ENCODE measurements at places on chromosomes 2 and 18.

DNA sequence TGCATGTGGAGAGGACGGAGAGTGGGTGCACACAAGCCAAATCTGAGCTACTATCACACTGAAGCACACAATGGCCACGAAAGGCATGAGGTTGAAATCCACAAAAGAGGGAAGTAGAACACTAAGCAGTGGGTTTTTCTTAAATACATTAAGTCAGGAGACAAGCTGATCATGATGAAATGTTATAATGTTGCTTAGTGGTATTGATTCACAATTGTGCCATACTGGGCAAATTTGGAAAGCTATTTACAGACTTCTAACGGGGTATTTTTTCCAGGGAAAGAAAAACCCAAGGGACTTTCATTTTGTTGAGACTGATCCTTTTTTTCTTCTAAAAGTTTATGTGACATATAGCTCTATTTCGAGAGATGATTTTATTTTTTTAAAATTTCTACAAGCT lies 100.8 kb upstream of the CNGA3 start:
- no peak for DNase-seq

- no peak for DNase-seq
Measured at GRCh38 chr18:69705987-69706386, 241.7 kb downstream of the CD226 start.

DNA sequence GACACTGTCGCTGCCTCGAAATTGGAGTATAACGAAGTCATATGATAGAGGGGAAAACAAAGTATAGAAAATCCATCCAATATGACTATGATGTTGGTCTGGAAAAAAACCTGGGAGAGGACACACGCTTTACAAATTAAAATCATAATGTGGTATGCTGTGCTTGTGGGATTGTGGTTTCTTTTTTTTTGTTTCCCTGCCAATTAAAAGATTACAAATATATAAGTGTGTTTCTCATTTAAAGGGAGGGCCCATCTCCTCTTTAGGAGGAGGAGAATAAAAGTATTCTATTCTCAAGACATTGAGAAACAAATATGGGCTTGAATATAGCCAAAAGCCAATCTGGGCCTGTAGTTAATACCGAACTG lies 86.6 kb downstream of the EPHA4 start:
- DNase-seq = no peak

- peak; percentile 32 for DNase-seq
Measured at GRCh38 chr18:26532367-26533340, 15.7 kb downstream of the KCTD1 start.

DNA sequence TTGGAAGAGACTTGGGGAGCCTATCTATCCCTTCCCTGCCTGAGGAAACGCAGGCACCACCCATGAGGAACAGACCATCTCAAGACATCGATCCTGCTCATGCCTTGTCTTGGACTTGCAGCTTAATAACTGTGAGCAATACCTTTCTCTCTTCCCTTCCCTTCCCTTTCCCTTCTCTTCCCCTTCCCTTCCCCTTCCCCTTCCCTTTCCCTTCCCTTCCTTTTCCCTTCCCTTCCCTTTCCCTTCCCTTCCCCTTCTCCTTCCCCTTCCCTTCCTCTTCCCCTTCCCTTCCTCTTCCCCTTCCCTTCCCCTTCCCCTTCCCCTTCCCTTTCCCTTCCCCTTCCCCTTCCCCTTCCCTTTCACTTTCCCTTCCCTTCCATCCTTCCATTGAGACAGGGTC lies 650.7 kb upstream of the SOX11 start:
- DNase-seq = no peak

DNA sequence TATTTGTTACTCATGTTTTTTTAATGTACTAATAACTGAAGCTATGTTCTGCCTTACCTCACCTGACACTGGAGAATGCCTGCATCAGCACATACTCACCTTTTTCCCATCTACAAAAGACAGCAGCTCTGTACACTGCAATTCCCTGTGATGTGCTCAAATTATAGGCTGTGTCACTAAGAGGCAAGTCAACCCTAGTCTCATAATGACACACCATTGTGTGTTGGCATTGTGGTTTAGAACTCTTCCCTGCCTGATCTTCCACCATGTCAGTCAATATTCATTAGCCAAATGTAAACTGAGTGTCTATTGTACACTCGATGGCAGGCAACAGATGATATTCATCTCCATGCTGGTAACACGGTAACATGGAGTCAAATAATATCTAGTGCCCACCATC lies 332.1 kb upstream of the TCF4 start:
- DNase-seq = no peak

DNA sequence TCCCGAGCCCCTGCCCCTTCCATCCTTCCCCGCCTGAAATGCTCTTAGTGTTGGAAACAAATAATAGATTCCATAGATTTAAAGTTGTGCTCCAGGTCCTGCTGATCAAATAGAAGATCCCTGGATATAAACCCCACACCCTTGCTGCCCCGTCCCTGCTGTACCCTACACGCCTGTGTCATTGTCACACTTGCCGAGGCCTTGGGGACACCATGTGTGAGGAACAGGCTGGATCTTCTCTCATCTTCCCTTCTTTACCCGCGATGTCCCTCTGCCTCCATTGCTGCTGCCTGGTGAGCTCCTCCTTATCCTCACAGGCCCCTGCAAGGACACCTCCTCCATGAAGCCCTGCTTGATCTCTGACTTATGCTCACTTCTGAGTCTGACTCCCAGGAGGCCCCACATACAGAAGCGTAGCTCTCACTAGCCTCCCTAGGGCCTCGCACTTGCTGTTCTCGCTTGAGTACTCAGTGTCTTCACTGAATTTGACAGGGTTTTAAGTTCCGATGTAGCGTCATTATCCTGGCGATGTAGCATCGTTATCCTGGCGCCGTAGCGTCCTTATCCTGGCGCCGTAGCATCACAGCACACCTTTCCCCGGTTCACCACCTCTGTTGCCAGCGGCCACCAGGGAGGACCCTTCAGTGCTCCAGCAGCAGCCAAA lies 221.9 kb downstream of the NDUFA10 start:
- no peak for DNase-seq

DNA sequence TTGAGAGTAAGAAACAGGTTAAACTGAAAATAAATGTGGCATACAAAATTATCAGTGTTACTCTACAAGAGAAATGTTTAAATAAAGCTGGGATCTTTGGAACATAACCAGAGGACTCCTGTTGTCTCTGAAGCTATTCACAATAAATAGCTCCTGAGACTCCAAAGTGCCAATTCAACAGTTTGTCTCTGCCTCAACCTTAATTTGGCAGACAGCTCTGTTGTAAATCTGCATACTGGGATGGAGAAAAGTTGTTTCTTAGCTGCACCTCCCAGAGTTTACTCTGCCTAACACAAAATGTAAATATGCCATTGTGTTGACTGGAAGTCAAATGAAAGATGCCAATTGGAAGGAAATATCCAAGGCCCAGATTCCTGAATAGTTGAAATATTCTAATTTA lies 238.5 kb upstream of the EPHA4 start:
- no peak for DNase-seq

DNA sequence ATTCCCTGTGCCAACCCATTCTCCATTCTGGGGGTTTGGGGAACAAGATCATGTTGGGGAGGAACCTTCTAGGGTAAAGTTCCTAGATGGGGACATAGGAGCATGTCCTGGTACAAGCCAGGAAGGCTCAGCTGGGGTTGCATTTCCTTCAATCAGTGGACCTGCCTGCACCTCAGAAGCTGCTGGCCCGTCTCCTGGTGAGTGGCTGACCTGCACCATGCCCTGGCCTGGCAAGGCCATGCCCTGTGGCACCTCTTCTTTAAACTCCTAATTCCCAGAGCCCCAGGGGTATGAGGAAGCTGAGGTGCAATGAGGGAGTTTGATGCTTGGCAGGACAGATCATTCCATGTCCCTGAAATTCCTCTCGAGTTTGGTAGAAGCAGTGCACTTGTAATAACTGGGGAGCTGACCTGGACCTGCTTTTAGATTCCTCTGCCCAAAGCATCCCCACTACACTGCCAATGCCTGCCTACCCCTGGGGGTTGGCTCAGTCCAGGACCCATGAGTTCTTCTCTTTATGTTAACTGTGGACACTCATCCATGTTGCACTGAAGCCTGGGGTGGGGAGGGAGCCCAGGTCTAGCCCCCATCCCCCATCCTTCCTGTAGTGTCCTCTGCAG lies 25.3 kb downstream of the MROH2A start:
- DNase-seq = no peak

GRCh38 chr2:129118296-129118695 lies 799.6 kb upstream of the HS6ST1 start:
- no peak for DNase-seq

GRCh38 chr2:1140389-1141003 lies 189.8 kb downstream of the SNTG2 start:
- DNase-seq = peak; percentile 51

DNA sequence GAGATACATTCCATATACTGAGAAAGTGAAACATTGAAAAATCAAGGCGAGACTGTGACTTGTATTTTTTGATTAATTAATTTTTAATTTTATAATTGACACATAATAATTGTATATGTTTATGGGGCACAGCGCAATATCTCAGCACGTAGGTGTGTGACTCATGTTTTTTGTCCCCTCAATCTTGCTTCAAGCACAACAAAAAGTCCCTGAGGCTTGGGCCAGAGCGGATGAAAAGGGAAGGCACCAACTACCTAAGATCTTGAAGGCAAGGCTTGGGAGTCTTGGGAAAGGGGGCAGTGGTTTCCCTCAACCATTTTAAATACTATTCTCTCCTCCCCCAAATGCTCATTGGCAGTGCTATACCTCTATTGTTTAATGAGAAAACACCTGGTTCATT lies 9.9 kb downstream of the SGPP2 start:
- DNase-seq = no peak

- DNase-seq = no peak
Measured at GRCh38 chr2:42361728-42362283, 789 bp upstream of the COX7A2L start.

GRCh38 chr2:174775571-174775980 lies 11.3 kb upstream of the CHRNA1 start:
- peak; percentile 28 for DNase-seq

DNA sequence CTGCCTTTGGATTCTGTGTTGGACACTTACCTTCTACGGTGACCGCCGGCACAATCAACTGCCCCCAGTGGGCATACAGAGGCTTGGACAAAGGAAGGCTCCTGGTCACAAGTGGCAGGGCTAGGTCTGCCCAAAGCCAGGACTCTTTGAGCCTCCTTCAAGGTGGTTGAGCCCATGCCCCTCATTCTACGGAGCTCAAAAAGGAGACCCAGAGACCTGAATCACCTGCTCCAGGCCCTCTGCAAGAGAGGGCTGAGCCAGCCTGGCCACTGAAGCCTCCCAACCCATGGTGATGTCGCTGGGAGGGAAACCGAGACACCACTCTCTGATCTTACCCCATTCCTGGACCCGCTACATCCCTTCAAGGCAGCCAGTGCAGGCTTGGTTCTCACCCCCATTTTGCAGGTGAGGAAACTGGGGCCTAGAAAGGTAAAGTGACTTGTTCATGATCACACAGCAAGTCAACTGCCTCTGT lies 87.9 kb downstream of the INHBB start:
- no peak for DNase-seq

GRCh38 chr2:112758711-112759110 lies 5.7 kb downstream of the CKAP2L start:
- DNase-seq = no peak

GRCh38 chr2:176814740-176815367 lies 397.7 kb upstream of the HNRNPA3 start:
- no peak for DNase-seq

DNA sequence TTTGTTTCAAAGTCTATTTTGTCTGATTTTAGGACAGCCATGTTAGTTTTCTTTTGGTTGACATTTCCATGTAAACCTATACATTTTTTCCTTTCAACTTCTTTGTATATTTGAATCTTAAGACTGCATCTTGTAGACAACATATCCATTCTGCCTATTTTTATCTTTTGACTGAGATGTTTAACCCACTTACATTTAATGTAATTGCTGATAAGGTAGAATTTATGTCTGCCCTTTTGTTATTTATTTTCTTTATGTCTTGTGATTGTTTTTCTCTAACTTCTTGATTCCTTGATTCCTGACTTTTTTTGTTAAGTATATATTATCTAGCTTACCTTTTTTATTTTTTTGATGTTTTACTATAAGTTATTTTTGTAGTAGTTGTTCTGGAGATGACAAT lies 542.5 kb downstream of the SUCLG1 start:
- DNase-seq = no peak

DNA sequence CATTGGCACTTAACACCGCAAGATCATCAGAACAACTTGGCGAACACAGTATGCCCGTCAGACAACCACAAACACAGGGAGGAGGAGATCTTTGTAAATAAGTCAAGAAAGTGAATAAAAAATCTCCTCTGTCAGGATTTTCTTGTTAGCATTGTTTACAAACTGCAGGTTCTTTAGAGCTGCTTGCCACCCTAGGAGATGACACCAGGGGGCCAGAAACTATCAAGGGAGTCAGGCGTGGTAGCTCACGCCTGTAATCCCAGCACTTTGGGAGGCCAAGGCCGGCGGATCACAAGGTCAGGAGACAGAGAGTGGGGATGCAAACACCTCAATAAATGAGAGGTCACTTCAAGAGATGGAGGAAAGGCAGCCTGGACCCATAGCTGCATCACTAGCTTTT lies 428.1 kb downstream of the SETBP1 start:
- no peak for DNase-seq

DNA sequence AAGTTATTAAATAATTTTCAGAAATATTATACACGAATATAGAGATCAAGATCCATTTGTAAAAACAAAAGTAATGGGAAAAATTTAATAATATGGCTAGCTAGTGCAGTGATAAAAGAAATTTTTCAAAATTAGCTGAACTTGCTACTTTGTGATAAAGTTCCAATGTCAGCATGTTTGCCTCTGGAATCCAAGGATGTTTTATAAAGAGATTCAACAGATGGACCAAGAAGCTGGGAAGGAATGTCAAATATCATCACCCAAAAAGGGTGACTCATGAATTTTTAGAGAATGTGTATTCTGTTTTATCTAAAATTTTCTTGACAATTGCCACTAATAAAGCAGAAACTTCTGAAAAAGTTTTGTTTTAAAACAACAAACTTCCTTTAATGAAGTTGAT lies 95.3 kb downstream of the FSIP2 start:
- DNase-seq = no peak

- no peak for DNase-seq
Measured at GRCh38 chr18:59833785-59834184, 66.0 kb upstream of the PMAIP1 start.

DNA sequence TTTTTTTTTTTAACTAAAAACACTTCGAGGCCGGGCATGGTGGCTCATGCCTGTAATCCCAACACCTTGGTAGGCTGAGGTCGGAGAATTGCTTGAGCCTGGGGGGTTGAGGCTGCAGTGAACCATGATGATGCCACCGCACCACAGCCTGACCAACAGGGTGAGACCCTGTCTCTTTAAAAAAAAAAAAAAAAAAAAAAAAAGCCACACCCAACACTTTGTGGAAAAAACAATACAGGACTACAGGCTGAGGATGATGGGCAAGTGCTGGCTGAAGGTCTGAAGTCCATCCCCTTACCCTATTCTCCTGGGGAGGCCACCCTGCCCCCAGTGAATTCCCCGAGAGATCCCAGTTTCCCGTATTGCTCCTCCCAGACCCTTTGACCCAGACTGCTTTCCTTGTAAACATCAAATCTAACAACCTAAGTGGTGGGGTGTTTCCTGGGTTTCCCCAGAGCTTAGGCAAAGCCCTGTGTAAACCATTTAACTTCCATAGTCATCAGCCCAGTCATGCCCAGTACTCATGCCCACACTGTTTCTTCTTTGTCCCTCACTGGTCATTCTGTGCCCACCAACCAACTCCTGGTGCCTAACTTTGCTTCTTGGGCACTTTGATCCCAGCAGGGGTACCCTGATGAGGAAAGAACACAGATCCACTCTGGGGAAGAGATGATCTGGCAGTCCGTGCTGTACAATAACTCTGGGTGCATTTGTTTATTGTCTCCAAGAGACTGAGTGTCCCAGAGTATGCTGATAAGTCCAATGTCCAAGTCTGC lies 5.8 kb upstream of the TMEM37 start:
- DNase-seq = no peak

GRCh38 chr18:2994603-2995432 lies 18.1 kb downstream of the LPIN2 start:
- DNase-seq = no peak

Data from HT1080 (cell line).